ENCODE measurements at places on chromosomes 11 and 22.

DNA sequence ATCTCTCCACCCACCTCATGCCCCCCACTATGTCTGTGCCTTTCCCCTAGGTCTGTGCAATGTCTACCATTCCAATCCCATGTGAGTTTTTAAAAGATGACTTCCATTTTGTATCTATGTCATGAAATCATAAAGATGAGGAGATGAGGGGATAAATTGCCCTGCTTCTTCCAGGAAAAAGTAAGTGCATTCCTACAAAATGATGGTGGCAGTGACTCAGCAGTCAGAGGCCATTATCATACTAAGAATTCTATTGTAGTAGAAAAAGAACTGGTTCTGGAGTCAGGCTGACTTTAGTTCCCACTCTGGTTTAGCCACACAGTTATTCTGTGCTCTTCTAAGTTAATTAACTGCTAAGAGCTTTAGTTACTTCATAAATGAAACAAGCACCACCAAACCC, 89.6 kb upstream of the API5 start:
- DNase-seq, result no peak

DNA sequence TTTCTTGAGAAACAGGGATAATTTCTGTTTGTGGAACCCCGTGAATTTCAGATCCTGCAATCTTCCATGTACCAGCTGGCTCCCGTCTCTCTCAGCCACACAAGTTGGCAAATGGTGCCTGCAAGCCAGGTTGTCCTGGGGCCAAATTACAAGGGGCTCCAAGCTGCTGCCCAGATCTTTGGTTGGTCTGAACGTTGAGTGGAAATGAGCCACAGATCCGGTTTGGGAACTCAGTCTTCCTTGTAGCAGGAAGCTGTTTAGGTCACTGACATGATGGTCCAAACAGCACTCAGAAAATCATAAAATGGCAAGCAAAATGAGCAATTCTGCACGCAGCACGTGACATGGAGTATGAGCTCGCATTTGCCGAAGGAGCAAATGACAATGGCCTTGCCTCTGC, 1496.4 kb downstream of the TBC1D22A start:
- no peak for DNase-seq

GRCh38 chr11:62842171-62842741, 2.9 kb upstream of the WDR74 start:
- DNase-seq, result no peak

DNA sequence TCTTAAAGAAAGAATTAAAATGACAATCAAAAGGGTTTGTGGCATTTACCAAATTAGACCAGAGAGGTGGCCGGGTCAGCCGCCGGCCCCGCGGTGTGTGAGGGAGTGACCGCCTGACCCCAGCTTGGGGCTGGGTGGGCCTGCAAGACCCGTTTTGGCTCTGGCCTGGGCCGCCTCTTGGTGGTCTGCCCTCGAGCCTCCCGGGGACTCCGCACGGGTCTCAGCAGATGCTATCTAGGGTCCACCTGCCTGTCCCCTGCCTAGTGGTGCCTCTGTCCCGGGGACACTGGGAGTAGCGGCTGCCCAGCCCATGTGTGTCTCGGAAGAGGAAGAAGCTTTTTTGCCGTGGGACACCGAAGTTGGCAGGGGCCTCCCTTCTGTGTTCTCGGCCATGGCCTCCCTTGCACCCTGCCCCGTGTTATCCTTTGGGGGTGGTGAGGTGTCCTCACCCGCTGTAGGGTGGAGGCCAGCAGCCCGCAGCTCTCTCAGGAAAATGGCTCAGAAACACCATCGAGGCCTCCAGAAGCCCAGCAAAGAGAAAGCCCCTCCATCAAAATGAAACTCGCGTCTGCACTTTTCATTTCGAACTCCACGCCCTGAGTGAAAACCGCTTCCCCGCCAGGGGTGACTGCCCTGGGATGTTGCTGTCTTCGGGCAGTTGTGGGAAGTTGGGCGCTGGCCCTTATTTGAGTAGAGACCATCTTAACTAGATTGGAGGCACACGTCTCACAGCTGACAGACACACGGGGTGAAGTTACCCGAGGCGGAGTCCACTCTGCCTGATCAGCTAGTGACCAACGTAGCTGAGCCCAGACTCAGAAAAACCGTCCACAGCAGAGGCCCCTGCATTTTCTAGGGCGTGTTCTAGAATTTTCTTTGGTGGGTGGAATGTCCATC, 8.0 kb downstream of the CCND1 start:
- DNase-seq, result no peak

DNA sequence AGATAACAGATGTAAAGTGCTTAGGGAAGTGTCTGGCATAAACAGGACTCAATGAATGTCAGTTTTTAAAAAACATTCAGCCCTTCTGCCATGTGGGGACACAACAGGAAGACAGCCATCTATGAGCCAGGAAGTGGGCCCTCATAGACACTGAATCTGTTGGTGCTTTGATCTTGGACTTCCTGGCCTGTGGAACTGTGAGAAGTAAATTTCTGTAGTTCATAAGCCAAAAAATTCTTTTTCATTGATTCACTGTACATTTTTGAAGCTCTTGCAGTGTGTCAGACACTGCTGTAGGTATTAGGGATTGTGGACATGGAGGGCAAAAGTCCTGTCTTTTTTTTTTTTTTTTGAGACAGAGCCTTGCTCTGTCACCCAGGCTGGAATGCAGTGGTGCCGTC, 188.6 kb downstream of the HIPK3 start:
- DNase-seq, result no peak
